Transverse colon (tissue), 4 donors: ENCODE measurements at places on chromosomes 7 and 10. TPM values are rescaled to one million over a fixed set of nuclear protein-coding genes. Genes with fewer than 3 reads are reported as not detected.

The SPOCK2 gene
- total RNA-seq, result 11.7 TPM

GRCh38 chr10:131177431-131178327 is 133.8 kb downstream of the TCERG1L start:
- no peak for DNase-seq
- H3K36me3 ChIP-seq, result no peaks in the 10 kb centered on the region
- H3K4me3 ChIP-seq, result no peak overlapping the region
- H3K4me1 ChIP-seq, result no peaks in the 10 kb centered on the region

DNA sequence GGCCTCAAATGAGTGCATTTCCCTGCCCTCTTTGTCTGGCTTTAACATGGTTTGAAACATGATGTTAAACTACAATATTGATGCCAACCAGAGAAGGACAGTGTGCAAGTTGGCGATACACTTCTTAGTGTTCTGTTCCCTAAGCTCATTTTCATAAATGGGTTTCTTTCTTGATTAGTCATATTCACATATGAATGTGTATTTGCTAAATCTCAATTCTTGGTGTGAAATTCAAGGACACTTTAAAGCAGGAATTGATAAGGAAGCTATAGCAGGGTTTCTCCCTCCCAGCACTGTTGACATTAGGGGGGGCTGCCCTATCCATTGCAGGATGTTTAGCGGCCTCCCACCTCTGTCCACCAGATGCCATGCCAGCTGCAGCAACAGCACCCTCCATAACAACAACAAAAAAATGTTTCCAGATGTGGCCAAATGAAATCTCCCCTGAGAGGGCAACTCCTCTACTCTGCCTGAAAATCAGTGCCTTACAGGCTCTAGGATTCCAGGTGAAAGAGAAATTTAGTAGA is 13.1 kb downstream of the CCNY start:
- H3K36me3 ChIP-seq, result no peaks in the 10 kb centered on the region
- DNase-seq, result no peak
- no peak overlapping the region for H3K4me3 ChIP-seq
- no peak overlapping the region for H3K27ac ChIP-seq
- H3K27me3 ChIP-seq, result no peaks in the 10 kb centered on the region
- peaks cover 18% of the 10 kb centered on the region for H3K4me1 ChIP-seq

- no peak for DNase-seq
- H3K36me3 ChIP-seq, result peaks cover 22% of the 10 kb centered on the region
- H3K4me1 ChIP-seq, result no peaks in the 10 kb centered on the region
- H3K27ac ChIP-seq, result no peak overlapping the region
- H3K27me3 ChIP-seq, result no peaks in the 10 kb centered on the region
Measured at GRCh38 chr10:93370961-93371360, 111.2 kb downstream of the MYOF start.

DNA sequence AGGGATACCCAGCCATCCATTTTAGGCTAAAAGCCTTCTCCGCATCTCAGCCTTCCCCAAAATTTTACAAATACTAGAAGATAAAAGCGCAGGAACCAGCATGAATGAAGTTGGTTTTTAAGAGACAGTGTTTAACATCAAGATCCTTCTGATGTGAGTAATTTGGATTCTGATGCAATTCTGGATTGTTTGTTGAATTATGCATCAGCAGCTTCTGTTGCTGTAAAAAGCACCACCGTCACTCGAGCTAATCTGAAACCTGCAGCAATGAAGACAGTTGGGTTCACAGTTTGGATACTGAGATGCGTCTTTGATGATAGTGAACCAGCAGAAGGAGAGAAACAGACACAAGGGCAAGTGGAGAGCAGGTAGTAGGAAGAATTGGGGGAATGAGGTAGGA is 179.2 kb downstream of the PLXNA4 start:
- H3K36me3 ChIP-seq, result no peaks in the 10 kb centered on the region
- DNase-seq, result no peak
- H3K4me1 ChIP-seq, result peaks cover 8% of the 10 kb centered on the region
- H3K27ac ChIP-seq, result no peak overlapping the region
- no peaks in the 10 kb centered on the region for H3K27me3 ChIP-seq
